ENCODE measurements at places on chromosomes 2 and 18.

DNA sequence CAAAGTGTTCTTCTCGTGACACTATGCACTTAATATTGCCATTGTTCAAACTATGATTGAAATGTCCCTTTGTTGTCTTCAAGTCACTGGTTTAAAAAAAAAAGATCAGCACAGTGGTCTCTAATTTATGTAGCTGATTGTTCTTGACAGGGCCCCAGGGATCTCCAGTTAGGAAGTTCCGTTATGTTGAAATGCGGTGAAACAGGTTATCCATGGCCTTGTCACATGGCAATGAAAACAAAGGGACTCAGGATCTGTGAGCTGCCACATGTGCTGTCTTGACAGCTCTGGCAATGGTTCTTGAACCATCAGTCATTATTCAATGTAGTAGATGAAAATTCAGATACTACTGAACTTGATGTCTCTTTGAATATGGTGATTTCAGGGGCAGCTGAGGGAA, 147.4 kb downstream of the SETBP1 start:
- peaks cover 34% of the 10 kb centered on the region for H3K4me1 ChIP-seq
- DNase-seq = no peak
- H3K36me3 ChIP-seq = no peaks in the 10 kb centered on the region
- peak overlapping the region; percentile 31 for H3K4me3 ChIP-seq
- peak overlapping the region; percentile 62 for H3K27ac ChIP-seq
- H3K27me3 ChIP-seq = peaks cover 3% of the 10 kb centered on the region

GRCh38 chr2:239605976-239606375, 205.2 kb upstream of the HDAC4 start:
- no peak overlapping the region for H3K27ac ChIP-seq
- H3K27me3 ChIP-seq = peaks cover 2% of the 10 kb centered on the region
- no peaks in the 10 kb centered on the region for H3K4me1 ChIP-seq
- H3K4me3 ChIP-seq = no peak overlapping the region
- DNase-seq = no peak

GRCh38 chr18:33751613-33752221, 173.7 kb downstream of the ASXL3 start:
- H3K27ac ChIP-seq = no peak overlapping the region
- peaks cover 11% of the 10 kb centered on the region for H3K4me1 ChIP-seq
- no peak for DNase-seq

DNA sequence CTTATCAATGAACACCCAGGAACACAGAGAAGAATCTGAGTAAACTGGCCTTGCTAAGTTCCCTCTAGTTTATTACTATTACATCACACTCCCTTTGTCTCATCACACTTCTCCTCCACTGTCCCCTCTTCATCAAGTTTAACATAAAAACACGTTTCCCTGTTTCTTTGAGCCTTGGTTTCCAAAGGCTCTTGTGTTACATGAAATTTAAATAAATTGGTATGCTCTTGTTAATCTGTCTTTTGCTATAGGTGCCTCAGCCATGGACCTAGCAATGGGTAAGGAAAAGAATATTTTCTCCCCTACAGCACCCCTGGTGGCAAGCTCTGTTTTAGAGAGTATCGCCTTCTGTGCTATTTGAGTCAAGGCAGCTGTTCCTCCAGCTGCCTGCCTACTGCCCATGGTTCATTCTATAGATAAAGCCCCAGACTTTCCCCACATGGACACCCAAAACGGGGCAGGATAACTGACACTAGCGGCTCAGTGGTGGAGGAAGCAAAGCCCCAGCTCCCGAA, 31.8 kb downstream of the TGIF1 start:
- no peaks in the 10 kb centered on the region for H3K36me3 ChIP-seq
- peak; percentile 36 for DNase-seq
- H3K27ac ChIP-seq = peak overlapping the region; percentile 74
- H3K4me1 ChIP-seq = peaks cover 4% of the 10 kb centered on the region
- peaks cover 4% of the 10 kb centered on the region for H3K27me3 ChIP-seq

DNA sequence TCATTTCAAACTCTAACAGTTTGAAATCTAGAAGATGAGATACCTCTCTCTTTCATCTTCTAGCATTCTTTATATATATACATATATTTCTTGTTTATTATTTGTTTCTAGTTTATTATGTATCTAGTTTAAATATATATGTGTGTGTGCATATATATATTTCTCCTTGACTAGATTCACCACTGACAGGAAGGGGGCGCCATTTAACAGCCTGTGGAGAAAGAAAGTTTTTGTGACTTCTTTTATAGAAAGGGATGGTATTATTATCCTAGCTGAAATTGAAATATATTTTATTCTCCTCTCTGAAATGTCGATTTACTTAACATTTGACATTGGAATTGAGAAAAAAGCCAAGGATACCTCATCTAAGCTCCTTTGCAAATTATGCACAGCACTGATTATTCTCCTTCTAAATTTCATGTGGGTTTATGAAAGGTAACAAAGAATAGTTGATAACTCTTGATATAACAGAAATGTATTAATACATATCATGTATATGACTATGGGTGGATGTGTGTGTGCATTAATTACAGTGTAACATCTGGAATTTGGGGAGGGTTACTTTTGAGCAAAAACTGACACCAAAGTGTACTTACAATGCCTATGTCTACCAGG, 160.7 kb upstream of the NT5C1B start:
- H3K4me1 ChIP-seq = no peaks in the 10 kb centered on the region
- H3K4me3 ChIP-seq = no peak overlapping the region
- H3K27ac ChIP-seq = no peak overlapping the region
- no peaks in the 10 kb centered on the region for H3K36me3 ChIP-seq
- H3K27me3 ChIP-seq = no peaks in the 10 kb centered on the region
- DNase-seq = peak; percentile 57

DNA sequence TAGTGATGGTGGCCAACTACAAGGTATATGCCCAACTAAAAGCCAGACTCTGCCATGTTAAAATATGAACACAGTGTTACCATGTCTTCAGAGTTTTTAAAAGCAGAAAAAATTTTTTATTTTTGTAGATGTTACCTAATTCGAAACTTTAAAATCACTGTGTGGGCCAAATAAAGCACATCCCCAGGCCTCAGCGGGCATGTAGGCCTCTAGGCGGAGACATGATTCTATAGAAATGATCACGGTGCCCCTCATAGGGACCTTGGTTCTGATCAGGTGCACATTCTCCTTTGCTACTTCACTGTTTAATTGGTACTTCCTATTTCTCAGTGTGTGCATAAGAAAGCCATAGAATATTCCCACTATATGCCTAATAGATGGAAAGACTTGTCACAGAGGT, 349.2 kb downstream of the XIRP2 start:
- DNase-seq = no peak
- H3K36me3 ChIP-seq = no peaks in the 10 kb centered on the region
- no peak overlapping the region for H3K27ac ChIP-seq

- peak; percentile 57 for DNase-seq
- H3K36me3 ChIP-seq = no peaks in the 10 kb centered on the region
- peaks cover 14% of the 10 kb centered on the region for H3K27me3 ChIP-seq
- H3K4me3 ChIP-seq = peak overlapping the region; percentile 92
- peak overlapping the region; percentile 82 for H3K27ac ChIP-seq
Observed at GRCh38 chr2:28390746-28391563, 1.7 kb upstream of the FOSL2 start.

- H3K27me3 ChIP-seq = peaks cover 8% of the 10 kb centered on the region
- peaks cover 69% of the 10 kb centered on the region for H3K4me1 ChIP-seq
- H3K36me3 ChIP-seq = peaks cover 4% of the 10 kb centered on the region
- H3K27ac ChIP-seq = peak overlapping the region; percentile 99
- no peak for DNase-seq
- peak overlapping the region; percentile 74 for H3K4me3 ChIP-seq
Observed at GRCh38 chr2:136219963-136220362, 102.0 kb upstream of the CXCR4 start.

DNA sequence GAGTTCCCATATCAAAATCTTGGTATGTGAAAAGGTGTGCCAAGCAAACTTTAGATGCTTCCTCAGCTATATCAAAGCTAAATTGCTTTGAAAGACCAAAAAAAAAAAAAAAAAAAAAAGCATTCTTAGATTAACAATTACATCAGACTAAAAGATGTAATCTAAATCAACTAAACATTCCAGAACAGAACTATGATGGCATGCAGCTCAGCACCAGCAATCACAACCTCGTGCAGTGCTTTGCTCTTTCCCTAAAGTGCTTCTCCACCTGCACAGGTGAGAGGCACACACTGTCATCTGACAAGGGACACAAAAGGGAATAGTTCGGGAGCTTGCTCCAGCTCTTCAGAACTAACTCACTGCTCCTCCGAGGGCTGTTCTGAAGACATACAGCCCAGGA, 37.5 kb downstream of the ADAM17 start:
- no peaks in the 10 kb centered on the region for H3K27me3 ChIP-seq
- no peaks in the 10 kb centered on the region for H3K4me1 ChIP-seq
- H3K4me3 ChIP-seq = no peak overlapping the region
- DNase-seq = no peak

GRCh38 chr2:193793914-193794313, 1599.2 kb upstream of the TMEFF2 start:
- no peak overlapping the region for H3K27ac ChIP-seq
- no peaks in the 10 kb centered on the region for H3K36me3 ChIP-seq
- no peaks in the 10 kb centered on the region for H3K27me3 ChIP-seq
- no peak for DNase-seq

- no peak for DNase-seq
- no peak overlapping the region for H3K27ac ChIP-seq
- peaks cover 20% of the 10 kb centered on the region for H3K4me1 ChIP-seq
Observed at GRCh38 chr2:160415991-160416390, 77.6 kb downstream of the RBMS1 start.

GRCh38 chr2:180307096-180307495, 300.0 kb upstream of the CWC22 start:
- H3K27me3 ChIP-seq = no peaks in the 10 kb centered on the region
- no peak overlapping the region for H3K27ac ChIP-seq
- H3K4me3 ChIP-seq = no peak overlapping the region
- no peaks in the 10 kb centered on the region for H3K36me3 ChIP-seq
- no peak for DNase-seq
- no peaks in the 10 kb centered on the region for H3K4me1 ChIP-seq

DNA sequence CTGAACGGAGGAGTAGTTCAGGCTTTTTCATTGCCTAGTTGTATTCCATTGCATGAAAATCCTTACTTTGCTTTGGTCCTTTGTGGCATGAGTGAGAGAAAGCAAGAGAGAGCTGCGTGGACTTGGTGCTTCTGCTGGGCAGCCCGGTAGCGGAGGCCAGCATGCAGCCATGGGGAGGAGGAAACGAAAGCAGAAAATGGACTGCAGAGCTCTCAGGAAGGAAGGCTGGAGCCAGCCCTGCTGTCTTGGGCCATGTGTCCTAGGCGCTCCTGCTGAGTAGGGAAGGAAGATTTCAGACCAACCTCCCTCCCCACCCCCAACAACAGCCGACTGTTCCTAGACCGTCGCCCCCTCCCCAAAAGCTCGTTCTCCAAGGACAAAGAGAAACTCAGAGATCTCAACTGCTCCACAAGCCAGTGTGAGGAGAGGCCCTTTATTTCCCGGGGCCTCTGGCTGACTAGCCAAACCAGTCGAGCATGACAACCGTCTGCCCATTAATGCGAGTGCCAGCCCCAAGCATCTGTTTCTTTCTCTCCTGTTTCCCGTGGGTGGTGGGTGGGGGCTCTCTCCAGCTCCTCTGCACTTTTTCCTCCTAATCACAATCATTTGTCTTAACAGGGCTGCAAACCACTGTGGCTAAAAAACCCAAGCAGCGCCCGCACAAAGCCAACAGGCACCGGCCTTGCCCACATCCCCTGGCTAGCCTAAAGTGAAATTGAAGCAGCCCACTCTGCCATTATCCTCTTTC, 66.8 kb upstream of the FZD7 start:
- peaks cover 30% of the 10 kb centered on the region for H3K4me1 ChIP-seq
- peaks cover 4% of the 10 kb centered on the region for H3K36me3 ChIP-seq
- DNase-seq = no peak

GRCh38 chr2:170943041-170943440, 14.0 kb downstream of the GORASP2 start:
- no peaks in the 10 kb centered on the region for H3K27me3 ChIP-seq
- no peaks in the 10 kb centered on the region for H3K36me3 ChIP-seq
- no peak overlapping the region for H3K27ac ChIP-seq

GRCh38 chr2:235064976-235065375, 113.2 kb downstream of the SH3BP4 start:
- no peak overlapping the region for H3K4me3 ChIP-seq
- H3K4me1 ChIP-seq = no peaks in the 10 kb centered on the region
- H3K36me3 ChIP-seq = peaks cover 4% of the 10 kb centered on the region
- H3K27me3 ChIP-seq = peaks cover 4% of the 10 kb centered on the region
- no peak for DNase-seq

DNA sequence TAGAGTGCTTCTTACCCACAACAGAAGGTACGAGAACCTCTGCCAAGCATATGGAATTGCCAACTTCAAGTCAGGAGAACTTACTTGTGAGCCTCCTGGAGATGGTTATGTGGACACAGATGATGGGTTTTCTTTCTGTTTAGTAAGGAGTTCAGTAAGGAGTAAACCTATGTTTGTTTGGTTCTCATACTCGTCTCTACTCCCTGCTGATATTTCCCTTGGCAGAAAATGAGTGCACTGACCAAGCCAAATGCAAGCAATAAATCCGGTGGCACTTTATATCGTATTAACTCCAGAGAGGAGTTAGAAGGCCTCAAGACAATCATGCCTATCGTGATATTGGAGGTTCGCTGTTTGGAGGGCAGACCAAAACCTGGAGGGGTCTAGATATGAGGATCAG, 83.2 kb upstream of the CYP1B1 start:
- H3K27ac ChIP-seq = no peak overlapping the region
- H3K4me3 ChIP-seq = no peak overlapping the region
- H3K4me1 ChIP-seq = no peaks in the 10 kb centered on the region
- H3K36me3 ChIP-seq = no peaks in the 10 kb centered on the region
- H3K27me3 ChIP-seq = no peaks in the 10 kb centered on the region

- no peak overlapping the region for H3K4me3 ChIP-seq
- no peaks in the 10 kb centered on the region for H3K4me1 ChIP-seq
- DNase-seq = no peak
- H3K36me3 ChIP-seq = peaks cover 24% of the 10 kb centered on the region
- H3K27ac ChIP-seq = no peak overlapping the region
Observed at GRCh38 chr2:201432038-201432620, 19.1 kb downstream of the TRAK2 start.

DNA sequence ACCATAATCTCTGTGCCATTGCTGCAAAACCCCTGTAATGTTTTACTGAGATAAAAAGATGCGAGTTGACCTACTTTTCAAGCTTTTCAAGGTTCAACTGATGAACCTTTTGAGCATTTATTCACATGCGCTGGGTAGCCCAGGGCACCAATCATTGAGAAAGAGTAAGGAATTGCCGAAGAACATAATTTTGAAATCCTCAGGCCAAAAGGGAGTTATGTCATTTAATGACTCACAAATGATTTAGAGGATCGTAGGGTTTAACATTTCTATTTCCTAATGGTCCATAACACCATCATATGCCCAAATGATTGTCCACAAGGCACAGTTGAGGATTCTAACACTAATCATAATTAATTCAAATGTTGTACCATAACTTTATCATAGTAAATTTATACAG, 20.2 kb upstream of the DLX1 start:
- no peak overlapping the region for H3K4me3 ChIP-seq
- no peaks in the 10 kb centered on the region for H3K27me3 ChIP-seq
- no peak overlapping the region for H3K27ac ChIP-seq
- H3K36me3 ChIP-seq = no peaks in the 10 kb centered on the region

DNA sequence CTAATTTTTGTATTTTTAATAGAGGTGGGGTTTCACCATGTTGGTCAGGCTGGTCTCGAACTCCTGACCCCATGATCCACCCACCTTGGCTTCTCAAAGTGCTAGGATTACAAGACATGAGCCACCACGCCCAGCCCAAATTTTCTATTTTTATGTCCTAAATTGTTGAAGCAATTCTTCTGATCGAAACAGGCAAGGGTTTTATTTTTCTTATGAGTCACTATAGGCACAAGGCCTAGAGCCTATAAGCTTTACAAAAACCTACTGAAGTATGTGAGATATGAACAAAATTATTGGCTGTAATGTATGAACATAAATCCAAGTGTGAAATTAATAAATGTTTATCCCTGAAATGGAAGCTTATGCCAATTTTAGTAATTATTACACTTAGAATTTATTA, 464.2 kb upstream of the NRP2 start:
- H3K27ac ChIP-seq = no peak overlapping the region
- H3K36me3 ChIP-seq = no peaks in the 10 kb centered on the region
- no peaks in the 10 kb centered on the region for H3K4me1 ChIP-seq
- H3K4me3 ChIP-seq = no peak overlapping the region

All from glutamatergic neuron (in vitro differentiated cells).